ENCODE measurements at places on chromosomes 3 and 15.
A peak's percentile ranks its signal among the peaks of the same experiment; 100 is the strongest.

GRCh38 chr3:3015185-3016089, 94.7 kb downstream of the IL5RA start:
- no peak for DNase-seq

GRCh38 chr3:166211451-166211850, 374.2 kb upstream of the BCHE start:
- no peak for DNase-seq

- no peak for DNase-seq
Measured at GRCh38 chr3:127693336-127693843, 20.6 kb downstream of the ABTB1 start.

- no peak for DNase-seq
Measured at GRCh38 chr3:25532431-25533162, 104.5 kb downstream of the RARB start.

- no peak for DNase-seq
Measured at GRCh38 chr15:25435474-25436243, 3.2 kb downstream of the UBE3A start.

DNA sequence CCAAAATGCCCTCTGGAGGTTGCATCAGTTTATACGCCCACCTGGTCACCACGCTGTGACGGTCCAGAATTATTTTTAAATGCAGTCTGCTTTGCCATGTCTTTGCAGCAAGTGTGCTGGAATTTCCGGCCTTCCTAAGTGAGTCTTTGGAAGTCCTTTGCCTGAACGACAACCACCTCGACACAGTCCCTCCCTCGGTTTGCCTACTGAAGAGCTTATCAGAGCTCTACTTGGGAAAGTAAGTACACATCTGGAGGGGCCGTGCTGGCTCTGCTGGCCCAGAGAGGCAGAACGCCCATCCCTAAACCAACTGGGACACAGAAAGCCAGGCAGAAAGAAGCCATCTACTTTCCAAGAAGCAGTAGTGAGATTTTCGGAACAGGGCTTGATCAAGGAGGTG, 101.8 kb downstream of the LRRK1 start:
- DNase-seq = no peak

- peak; percentile 15 for DNase-seq
Measured at GRCh38 chr3:98521897-98522543, 682 bp downstream of the CLDND1 start.

DNA sequence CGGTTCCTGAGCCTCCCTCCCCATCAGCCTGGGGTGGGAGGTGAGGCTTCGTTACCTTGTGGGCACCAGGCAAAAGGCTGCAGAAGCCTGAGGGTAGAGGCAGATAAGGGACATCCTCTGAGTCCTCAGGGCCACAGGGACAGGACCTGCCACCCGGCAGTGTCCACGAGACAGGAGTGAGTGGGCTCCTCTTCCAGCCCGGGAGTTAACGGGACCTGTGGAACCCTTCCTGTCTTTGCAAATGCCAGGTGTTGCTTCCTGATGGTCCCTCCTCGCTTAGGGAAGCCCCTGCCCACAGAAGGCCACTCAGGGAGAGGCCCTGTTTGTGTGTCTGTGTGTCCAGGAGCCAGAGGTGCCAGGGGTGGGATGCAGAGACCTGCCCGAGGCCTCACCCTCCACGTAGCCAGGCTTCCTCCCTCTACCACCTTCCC, 111.1 kb upstream of the ALDH1A3 start:
- DNase-seq = no peak

DNA sequence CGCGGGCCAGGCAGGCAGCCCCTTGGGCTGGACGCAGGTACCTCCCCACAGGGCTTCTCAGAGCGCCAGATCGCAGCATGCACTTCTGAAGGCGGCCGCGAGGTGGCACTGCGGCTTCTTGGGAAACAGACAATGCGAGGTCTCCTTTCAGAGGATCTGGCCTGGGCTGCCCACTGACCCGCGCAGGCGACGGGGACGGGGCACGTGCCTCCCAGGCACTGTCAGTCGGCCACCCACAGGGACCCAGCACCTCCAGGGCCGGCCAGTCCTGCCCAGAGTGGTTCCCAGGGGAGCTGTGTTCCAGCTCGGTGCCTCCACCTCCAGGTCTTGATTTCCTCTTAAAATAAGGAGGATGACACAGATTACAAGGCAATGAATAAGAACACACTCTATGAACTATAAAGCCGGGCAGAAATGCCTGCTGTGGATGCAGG, 24.4 kb upstream of the TXNRD3 start:
- DNase-seq = peak; percentile 49

- DNase-seq = peak; percentile 11
Measured at GRCh38 chr3:188060840-188061544, 93.0 kb upstream of the LPP start.

DNA sequence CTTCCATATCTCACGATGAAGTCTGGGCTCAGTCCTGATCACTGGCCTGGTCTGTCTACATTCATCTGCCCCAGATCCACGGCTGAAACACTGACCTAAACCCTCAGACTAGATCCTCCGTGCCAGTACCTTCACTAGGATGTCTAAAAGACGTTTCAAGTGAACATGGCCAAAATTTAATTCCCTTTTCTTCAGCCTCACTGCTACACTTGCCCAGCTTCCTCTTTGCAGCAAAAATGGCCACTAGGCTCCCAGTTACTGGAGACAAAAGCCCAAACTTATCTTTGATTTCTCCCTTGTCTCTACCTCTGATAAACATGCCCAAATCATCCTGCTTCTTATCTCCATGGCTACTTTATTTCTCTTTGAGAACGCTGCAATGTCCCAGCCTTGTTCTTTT, 1.7 kb downstream of the RASSF1 start:
- no peak for DNase-seq

DNA sequence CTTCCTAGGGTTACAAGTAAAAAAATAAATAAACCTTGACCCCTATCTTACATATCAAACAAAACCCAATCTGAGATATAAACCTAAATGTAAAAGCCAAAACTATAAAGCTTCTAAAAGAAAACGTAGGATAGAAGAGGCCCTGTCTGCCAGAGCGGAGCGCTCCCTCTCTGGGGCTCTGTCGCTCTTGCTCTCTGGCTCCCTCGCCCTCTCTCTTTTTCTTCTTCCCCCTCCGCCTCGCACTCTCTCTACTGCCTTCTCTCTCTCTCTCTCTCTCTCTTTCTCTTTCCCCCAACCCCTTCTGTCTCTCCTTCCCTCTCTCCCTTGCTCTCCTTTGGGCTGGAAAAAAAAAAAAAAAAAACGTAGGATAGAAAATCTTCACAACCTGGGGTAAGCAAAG, 21.6 kb downstream of the RYK start:
- DNase-seq = no peak

GRCh38 chr15:37133602-37134001, 33.3 kb upstream of the MEIS2 start:
- DNase-seq = no peak

DNA sequence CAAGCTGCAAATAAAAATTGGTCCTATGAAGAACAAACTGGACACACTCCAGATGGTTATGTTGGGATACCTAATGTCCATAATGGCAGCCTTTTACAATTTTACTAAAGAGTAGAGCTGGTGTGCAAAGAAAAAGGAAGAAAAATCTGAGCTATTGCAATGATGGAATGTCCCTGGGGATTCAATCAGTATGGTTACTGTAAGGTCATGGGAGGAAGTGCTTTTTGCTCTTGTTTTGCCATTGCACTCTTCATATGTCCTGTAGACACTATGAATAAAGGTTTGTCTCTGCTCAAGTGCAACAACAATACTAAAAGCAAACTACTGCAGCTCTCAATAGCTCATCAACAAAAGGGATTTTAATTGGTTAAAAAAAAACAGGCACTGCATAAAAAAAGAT, 5.4 kb downstream of the PFN2 start:
- no peak for DNase-seq

DNA sequence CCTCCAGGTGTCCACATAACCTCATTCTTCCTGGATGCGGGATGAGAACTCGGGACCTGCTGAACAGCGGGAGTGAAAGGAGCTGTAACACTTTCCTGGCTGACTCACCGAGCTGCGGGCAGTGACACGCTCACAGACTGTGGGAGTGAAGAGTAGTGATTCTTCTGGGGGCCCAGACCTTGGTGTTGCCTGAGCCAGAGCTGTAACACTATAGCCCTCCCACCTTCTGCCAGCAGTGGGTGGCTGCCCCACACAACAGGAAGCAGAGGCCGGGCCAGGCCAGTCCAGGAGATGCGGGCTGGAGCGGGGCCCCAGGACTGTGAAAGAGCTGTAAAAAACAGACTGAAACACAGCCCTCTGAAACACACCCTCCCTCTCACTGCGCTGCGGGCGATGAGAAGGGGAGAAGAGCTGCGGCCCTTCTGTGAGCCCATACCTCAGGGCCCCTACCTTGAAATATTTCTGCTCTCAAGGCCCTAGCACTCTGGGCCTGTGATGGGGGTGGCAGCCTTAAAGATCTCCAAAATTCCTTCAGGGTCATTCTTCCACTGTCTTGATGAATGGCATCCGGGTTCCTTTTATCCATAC, 464.0 kb upstream of the CCDC54 start:
- DNase-seq = no peak

DNA sequence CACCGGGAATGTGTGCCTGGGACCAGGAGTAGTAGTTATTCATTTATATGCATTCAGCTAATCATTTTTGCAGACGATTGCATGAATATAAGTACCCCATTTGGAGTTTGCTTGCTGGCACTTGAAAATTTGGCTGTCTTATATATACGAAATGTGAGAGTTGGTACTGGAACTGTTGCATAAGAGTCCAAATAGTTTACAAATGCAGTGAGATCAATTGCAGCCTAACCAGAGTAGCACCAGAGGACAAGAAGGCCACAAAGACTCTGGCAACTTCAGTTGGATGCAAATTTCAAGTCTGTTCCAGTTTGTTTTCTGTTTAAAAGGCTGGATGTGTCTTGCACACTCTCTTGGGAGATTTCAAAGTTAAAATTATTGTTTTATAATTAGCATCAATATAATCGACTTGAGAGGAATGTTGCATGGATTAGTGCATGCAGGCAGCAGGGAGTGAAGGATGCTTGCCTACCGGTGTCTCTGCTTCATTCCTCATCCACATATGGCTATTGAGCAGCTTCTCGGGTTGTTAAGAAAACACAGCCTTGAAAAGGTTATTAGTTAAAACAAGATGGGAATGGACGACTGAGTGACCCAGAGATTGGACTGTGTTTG, 213.0 kb downstream of the PTPRG start:
- no peak for DNase-seq

GRCh38 chr3:96209699-96210098, 604.7 kb upstream of the EPHA6 start:
- DNase-seq = no peak

GRCh38 chr3:53144446-53144845, 14.2 kb upstream of the RFT1 start:
- DNase-seq = no peak
